ENCODE measurements at places on chromosomes 5 and 9.

DNA sequence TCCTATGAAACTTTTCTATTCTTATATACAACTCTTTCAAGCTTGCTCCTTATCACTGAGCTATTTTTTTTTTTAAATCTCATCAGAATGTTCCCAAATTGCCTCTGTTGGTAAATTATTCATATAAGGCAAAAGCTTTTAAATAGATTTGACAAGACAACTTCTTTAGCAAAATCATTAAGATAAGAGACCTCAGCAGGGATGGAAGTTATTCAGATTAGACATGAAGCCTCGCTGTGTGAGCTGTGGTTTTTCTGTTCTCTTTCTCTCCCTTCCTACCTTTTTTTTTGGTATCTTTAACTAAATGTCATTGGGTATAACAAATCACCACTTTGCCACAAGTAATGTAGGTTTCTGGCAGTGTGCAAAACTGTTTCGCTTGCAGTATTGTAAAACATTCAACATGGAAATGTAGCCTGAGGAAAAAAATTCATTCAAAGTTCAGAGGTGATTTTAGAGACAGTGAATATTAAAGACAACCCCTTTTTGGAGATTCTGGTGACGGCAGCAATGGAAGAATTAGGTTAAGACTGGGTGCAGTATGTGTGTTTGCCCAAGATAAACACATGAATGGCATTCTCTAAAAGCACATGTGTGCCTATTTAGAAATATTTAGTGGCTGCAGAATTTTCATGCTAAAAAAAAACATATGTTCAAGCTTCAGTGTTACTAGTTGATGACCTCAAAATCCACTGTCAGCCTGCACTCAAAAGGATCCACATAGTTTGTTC lies 467.1 kb downstream of the ZNF608 start:
- no peak for DNase-seq

DNA sequence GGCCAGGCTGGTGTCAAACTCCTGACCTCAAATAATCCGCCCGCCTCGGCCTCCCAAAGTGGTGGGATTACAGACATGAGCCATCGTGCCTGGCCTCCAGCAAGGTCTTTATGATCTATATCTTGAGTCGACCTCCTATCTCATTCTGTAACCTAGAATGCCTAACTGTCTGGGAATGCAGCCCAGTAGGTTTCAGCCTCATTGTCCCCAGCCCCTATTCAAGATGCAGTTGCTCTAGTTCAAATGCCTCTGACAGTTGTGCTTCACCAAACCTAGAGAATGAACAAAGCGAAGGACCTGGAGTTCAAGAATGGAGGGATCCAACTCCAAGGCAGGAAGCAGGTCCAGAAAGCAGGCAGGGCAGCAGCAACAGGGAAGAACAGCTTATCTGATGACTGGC lies 30.8 kb downstream of the GLRX start:
- DNase-seq: no peak

DNA sequence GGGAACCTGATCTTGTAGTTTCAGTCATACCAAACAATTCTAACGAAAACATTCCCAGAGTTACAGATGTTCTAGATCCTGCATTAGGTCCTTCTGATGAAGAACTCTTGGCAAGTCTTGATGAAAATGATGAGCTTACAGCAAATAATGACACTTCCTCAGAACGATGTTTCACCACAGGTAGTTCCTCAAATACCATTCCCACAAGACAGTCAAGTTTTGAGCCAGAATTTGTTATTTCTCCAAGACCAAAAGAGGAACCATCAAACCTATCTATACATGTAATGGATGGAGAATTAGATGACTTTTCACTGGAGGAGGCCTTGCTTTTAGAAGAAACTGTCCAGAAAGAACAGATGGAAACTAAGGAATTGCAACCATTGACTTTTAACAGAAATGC lies 21.0 kb downstream of the RMI1 start:
- DNase-seq: no peak

- DNase-seq: no peak
Observed at GRCh38 chr5:458547-459353, 15.8 kb downstream of the EXOC3 start.

DNA sequence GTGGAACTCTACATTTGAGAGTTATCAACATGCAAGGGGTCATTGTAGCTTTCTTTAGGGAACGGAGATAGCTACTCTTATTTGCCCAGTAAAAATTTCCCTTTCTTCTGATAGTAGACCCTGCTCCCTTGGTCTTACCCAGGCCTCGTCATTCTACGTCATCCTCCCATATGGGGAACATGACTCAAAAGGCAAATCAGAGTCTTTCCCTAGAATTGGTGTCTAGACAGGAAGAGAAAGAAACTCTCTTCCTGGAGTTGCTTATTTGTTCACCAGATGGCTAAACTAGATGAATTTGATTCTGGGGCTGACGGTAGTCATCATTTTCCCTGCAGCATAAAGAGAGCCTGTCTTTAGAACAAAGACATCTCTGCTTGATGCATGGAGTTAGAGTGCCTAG lies 12.2 kb upstream of the SLC38A9 start:
- DNase-seq: no peak

DNA sequence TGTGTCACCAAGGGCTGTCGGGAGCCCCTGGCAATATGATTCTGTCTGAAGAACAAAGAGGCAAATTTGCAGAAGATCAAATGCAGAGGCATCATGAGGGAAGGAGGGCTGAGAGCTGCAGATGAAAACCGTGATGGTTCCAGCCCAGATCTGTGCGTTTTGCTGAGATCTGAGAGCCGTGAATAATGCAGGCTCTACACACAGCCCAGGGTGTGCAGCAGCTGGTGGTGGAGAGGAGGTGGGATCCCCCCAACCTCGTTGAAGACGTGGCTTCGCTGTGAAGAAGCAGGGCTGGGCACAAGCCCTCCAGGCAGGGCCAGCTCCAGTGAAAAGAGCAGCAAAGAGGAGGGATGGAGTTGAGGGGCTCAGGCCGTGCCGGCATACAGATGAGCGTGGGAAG lies 75.5 kb downstream of the TSPAN17 start:
- no peak for DNase-seq

Measured in activated CD4-positive, alpha-beta T cell treated with anti-CD3 and anti-CD28 coated beads for 1 hour (primary cell).